ENCODE measurements at places on chromosomes 3 and 15.

GRCh38 chr3:88779482-88779881 is 327.9 kb upstream of the EPHA3 start:
- no peak for DNase-seq

- DNase-seq, result no peak
Observed at GRCh38 chr15:87710406-87710805, 546.1 kb downstream of the NTRK3 start.

GRCh38 chr3:190094160-190094718 is 26.5 kb downstream of the P3H2 start:
- DNase-seq, result no peak

GRCh38 chr3:196499061-196499460 is 4.5 kb downstream of the RNF168 start:
- no peak for DNase-seq

DNA sequence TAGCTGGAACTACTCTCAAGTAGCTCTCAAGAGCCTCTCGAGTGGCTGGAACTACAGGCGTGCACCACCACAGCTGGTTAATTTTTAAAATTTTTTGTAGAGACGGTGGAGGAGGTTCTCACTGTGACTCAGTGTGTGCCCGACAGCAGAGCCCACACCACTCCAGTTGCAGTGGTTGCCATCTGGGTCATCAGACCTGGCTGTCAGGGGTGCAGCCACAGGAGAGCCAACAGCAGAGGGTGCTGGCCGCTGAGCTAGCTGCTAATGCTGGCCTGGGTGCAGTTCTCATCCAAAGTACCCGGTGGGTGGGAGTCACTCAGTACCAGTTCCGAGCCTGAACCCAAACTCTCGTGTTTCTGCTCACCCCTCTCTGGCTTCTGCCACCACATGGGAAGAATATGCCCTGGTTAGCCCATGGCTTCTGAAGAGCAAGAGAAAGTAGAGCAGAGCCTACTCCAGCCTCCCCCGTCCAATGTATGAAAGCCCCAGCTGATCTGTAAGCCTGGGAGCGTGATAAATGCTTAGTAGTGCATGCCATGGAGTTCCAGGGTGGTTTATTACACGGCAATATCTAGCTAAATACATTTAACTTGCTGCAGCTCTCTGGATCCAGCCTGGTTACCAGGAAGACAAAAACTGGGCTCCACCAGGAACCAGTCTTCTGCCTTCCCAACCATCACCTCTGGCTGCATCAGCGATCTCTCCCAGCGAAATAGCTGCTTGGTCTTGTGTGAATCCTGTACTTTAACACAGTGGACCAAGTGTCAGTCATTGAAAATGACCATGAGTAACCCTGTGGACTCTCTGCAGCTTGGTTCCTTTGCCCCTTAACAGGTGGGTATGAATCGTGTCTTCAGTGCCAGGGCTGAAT is 17.1 kb downstream of the UMPS start:
- no peak for DNase-seq
